ENCODE measurements at places on chromosomes 7 and 10.

DNA sequence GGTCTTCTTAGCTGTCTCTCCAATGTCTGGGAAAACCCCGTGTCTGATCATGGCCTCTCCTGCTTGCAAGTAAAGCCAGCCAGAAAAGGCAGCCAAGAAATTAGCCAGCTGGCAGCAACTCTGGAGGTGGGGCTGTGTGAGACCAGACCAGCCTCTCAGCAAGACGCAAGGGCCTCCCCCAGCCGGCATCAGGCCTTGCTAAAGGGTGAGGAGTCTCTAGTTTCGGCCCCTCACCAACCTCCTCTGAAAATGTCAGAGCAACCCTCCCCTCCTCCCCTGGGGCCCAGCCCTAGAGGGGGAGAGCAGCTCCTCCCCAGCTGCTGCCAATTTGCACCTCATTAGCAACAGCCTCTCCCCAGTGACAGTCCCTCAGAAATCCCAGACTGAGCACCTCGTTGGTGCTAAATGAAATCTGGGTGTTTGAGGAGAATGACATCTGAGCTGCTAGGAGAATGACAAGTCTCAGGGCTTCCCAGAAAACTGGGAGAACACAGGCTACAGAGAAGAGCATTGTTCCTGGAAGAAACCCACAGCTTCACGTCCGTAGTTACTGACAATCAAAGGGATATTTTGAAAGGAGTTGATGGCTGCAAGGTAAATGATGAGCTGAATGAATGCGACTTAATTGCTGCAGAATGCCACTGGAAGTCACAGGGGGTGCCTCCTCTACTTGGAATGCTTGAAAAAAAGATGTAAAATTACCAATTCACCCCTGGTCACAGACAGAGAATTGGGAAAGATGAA, 25.9 kb downstream of the DGKI start:
- no peak for DNase-seq

GRCh38 chr7:74475243-74475986, 21.7 kb downstream of the GTF2IRD1 start:
- DNase-seq = no peak

DNA sequence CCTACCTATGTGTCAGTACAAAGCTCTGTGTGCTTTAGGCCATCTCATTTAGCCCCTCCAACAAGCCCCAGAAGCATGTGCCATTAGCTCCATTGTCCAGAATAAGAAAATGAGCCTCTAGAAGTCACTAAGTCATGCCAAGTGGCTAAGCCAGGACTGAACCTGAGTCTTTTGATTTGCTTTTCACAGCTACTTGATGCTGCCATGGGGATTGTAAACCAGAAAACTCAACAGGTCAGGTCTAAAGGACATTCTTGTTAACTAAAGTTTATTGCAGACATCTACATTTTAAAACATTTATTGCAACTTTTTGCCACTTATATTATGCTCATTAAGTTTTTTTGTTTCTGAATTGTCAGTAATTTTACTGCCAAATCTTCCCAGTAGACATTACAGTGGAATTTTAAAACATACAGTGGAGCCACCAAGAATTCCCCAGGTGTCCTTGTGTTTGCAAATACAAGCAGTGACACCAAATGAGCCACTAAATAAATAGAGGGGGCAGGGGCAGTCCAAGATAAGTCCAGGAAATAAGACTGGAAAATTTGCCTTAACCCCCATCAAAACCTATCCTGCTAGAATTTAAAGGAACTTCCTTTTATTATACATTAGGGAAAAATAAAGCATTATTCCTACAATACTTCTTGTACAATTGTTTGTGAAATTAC, 115.9 kb downstream of the RAPGEF5 start:
- no peak for DNase-seq

DNA sequence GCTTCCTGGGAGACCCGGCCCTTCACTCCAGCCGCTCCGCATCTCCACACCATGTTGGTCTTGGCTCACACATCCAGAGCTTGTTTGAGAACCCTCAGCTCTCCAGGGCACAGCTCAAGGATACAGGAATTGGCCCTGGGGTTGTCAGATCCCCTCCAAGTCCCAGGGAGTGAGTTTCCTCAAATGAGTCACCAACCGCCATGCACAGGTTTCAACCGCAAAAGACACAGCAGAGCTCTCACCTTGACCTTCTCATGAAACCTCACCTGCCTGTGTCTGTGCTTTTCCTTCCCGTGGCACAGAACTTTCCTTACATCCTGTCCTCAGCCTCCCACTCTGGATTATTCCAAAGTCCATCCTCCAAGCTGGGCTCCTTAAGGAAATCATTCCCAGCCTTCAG, 20.6 kb downstream of the AZGP1 start:
- no peak for DNase-seq

- DNase-seq = no peak
Observed at GRCh38 chr10:102581401-102581800, 62.9 kb upstream of the TRIM8 start.

DNA sequence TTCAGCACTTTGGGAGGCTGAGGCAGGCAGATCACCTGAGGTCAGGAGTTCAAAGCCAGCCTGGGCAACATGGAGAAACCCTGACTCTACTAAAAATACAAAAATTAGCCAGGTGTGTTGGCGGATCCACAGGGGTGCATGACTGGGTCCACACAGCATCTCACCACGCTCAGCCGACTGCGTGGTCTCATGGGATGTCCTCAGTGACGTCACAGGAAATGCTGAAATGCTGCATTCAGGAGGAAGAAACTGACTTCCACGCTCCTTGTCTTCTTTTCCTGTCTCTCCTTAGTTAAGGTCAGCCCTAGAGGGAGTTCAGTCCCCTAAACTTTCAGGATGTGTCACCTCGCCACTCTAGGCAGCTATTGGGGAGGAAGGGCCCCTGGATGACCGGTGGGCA, 42.9 kb downstream of the XRCC2 start:
- no peak for DNase-seq

GRCh38 chr7:38838725-38839385, 70.1 kb downstream of the VPS41 start:
- no peak for DNase-seq

- DNase-seq = no peak
Observed at GRCh38 chr10:47113907-47114500, 186.0 kb upstream of the GDF10 start.

DNA sequence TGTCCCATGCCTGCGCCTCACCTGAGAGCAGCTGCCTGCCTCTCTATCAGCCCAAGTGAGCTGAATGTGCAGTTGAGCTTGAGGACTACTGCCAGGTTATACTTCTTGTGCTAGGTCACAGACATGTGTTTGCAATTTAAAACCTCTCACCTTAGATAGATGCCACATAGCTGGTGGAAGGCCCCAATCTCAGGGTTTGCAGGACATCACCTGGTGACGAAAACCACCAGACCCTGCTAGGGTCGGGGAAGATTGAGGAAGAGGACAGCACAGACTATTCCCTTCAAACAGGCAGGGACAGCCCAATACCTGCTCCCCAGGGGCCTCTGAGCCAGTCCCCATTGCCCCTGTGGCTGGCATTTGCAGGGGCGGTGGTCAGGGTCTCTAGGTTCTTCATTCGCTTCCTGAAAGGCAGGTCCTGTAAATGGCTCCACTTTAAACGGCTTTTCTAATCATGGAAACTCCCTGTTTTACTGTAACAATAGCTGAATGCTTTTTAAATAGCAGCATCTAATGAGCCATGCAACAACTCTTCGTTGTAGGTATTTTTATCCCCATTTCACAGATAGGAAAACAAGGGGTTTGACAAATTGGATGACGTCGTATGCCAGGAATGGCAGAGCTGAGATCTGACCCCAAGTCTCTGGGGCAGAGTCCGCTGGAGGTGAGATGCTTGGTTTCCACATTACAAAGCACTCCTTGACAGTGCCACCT, 80.1 kb downstream of the EMX2 start:
- DNase-seq = no peak

GRCh38 chr7:41879403-41879802, 176.5 kb upstream of the INHBA start:
- DNase-seq = no peak

DNA sequence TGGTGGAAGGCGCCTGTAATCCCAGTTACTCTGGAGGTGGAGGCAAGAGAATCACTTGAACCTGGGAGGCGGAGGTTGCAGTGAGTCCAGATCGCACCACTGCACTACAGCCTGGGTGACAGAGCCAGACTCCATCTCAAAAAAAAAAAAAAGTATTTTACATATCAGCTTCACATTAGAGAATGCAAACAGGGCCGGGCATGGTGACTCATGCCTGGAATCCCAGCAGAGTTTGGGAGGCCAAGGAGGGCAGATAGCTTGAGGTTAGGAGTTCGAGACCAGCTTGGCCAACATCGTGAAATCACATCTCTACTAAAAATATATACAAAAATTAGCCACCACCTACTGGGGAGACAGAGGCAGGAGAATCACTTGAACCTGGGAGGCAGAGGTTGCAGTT, 31.6 kb downstream of the USP54 start:
- DNase-seq = no peak

GRCh38 chr7:135253851-135254771, 20.5 kb downstream of the STRA8 start:
- peak; percentile 15 for DNase-seq

- DNase-seq = no peak
Observed at GRCh38 chr10:3495281-3495680, 289.7 kb downstream of the KLF6 start.

- DNase-seq = no peak
Observed at GRCh38 chr7:134374291-134374690, 57.6 kb upstream of the SLC35B4 start.

DNA sequence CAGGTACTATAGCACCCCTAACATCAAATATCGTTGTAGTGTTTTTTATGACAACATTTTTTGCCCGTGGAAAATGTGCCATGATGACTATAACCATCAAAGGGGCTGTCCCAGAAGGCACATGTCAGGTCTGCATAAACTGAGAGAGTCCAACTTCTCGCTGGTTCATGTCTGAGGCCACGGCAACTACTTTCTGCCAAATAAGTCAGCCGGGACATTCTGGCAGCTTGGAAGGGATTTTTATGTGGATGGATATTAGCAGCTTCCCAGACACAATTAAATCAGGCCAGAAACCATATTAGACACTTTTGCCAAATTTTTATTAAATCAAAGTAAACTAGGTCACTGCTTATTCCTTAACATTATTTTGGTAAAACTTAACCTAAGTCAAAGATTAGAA, 477.4 kb upstream of the FZD8 start:
- DNase-seq = no peak

- no peak for DNase-seq
Observed at GRCh38 chr7:149626972-149627371, 129.4 kb upstream of the ZNF746 start.

- DNase-seq = no peak
Observed at GRCh38 chr7:70867513-70867912, 264.4 kb upstream of the GALNT17 start.

DNA sequence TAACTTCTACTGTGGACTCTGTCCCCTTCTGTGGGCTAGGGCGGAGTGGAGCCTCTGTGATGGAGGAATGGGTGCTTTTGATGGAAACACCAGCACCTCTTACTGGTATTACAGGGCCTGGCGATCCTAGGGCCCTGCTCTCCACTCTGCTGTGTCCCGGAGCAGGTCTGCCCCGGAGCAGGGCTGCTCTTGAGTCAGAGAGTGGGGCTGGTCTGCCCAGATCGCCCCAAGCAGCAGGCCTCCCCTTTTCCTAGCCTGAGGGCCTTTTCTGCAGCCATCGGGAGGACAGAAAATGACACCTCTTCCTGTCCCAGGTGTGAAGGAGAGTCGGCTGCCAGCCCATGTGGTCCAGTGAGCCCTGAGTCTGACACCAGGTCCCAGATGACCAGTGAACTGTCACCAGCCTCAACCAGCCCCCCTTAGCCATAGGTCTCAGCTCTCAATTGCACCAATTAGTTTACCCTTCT, 1.4 kb downstream of the ZNF282 start:
- DNase-seq = no peak

DNA sequence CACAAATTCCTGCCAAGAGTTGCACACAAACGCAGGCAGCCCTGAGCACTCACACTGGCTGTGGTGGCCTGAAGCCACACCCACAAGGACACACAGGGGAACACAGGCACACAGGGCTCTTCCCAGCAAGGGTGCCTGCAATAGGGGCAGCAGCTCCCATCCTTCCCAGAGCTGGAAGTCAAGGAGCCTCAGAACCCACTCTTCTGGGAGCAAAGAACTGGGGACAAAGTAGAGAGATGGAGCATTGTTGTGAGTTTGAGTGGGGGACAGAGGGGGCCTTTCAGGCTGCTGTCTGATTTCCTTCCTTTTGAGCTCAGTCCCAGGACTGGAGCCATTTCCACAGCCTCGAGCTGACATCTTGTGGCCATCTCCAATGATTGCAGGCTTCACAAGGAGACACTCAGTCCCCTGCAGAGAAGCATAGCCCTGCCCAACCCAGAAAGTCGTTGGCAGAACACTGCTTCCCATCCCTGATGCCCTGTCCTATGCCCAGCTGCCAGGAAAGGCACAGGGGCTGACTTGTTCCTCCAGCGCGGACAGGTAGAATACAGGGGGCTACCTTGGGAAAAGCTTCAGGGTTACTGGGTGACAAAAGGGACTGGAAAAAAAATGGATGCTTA, 34.4 kb upstream of the SLF2 start:
- peak; percentile 49 for DNase-seq

GRCh38 chr10:75744261-75744660, 312.8 kb downstream of the LRMDA start:
- DNase-seq = no peak

- no peak for DNase-seq
Observed at GRCh38 chr10:120713573-120714205, 137.5 kb upstream of the WDR11 start.

DNA sequence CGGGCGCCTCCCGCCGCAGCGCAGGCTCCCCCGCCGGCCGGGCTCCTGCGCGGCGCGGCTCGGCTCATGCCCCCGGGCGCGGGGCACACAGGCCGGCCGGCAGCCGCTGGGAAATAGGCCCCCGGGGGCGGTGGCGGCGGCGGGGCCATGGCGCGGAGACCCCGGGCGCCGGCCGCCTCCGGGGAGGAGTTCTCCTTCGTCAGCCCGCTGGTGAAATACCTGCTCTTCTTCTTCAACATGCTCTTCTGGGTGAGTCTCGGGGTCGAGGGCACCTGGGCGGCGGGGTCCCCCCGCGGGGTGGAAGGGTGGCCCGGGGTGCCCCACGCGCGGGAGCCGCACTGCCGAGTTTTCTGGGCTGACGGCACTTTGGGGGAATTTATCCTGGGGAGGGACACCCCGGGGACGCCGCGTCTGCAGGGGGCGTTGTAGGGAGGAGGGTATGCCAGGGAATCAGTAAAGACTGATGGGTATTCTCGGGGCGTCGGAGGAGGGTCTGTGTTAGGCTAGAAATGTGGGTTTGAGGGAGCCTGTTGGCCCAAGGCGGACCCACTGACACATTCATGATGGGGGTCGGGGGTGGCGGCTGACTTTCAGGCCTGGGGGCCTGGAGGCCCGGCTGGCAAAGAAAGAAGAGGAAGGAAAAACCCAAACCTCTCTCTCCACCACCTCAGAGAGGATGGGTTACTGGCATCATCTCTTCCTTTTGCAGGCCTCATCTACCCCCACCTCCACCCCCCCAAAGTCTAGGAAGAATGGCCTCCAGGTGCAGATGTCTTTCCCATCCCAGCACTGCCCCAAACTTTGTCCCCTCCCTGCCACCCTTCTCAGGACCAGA, 544 bp downstream of the TSPAN33 start:
- no peak for DNase-seq

GRCh38 chr10:12564173-12564572, 214.8 kb downstream of the CAMK1D start:
- DNase-seq = peak; percentile 14

All from non-pigmented ciliary epithelial cell (primary cell).